ENCODE measurements at places on chromosomes 12 and 14. TPM values are rescaled to one million over a fixed set of nuclear protein-coding genes. Genes with fewer than 3 reads are reported as not detected.

The ALX1 gene
- 0.34 TPM for total RNA-seq

The C14orf93 gene
- total RNA-seq, result 11.2 TPM

The CIROP gene
- not detected for total RNA-seq

The ZFHX2 gene
- 0.50 TPM for total RNA-seq

The TSPAN19 gene
- not detected for total RNA-seq
